ENCODE measurements at places on chromosomes 11 and 22. TPM values are rescaled to one million over a fixed set of nuclear protein-coding genes. Genes with fewer than 3 reads are reported as not detected.

Gene ADORA2A
- 26.7 TPM for total RNA-seq

Gene MRGPRE
- total RNA-seq, result not detected

Gene PRR5L
- 32.5 TPM for total RNA-seq

Gene TRIM68
- 11.8 TPM for total RNA-seq

Gene HTATIP2
- total RNA-seq, result 52.4 TPM

Data from CD8-positive, alpha-beta memory T cell (primary cell).